M059J (cell line): ENCODE measurements at places on chromosomes 3 and 15.

DNA sequence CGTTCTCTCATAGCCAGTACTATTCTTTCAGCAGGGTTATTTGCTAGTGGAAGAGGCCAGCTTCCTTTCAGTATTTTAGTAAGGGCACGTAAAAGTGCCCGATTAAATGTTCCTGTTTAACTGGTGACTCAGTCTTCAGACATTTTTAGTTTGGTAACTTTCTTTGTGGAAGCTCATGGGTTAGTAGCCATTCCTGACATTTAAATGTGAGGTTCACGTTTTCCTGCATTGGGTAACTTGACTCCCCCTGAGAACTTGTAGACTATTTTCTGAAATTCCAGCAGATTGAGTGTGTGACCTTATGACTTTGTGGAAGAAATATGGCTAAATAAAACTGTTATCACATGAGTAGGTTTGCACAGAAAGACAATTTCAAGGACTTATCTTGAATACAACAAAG lies 16.9 kb downstream of the ABHD2 start:
- peak; percentile 97 for DNase-seq

- peak; percentile 44 for DNase-seq
Observed at GRCh38 chr3:159322322-159322939, 520.6 kb downstream of the MFSD1 start.

GRCh38 chr3:10646531-10647335 lies 141.3 kb upstream of the ATP2B2 start:
- DNase-seq, result no peak

- DNase-seq, result no peak
Observed at GRCh38 chr3:89373434-89373833, 266.0 kb downstream of the EPHA3 start.

DNA sequence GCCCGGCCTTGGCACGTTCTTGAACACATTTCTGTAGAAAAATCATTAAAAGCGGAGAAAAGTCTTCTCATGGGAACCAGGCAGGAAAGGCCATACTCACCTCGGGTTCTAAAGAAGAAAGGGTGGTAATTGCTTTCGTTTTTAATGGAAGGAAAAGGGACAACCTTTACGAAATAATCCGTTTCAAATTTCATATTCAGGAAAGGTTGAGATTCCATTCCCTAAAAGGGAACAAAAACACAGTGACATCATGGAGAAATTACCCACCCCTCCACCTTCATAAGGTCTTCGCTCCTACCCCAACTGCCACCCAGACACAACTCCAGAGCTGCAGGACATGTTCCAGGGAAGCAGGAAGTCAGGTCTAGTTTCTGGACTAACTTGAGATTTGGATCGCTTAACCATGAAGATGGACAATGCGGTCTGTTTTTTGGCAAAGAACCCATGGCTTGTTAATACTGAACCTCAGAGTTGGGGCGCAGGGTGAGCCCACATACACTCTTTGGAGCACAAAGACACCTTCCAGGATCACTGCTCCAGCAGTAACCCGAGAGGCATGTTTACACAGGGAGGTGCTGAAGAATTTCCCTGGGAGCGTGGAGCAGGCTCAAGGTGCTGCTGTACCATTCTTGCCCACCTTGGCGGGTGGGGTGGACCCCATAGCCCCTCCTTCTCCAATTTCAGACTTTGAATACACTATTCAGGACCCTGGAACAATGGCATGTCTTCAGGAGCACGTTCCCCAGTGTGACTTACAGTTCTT lies 49.2 kb downstream of the SPATA12 start:
- no peak for DNase-seq

- no peak for DNase-seq
Observed at GRCh38 chr3:186965141-186965879, 35.0 kb downstream of the ST6GAL1 start.

- DNase-seq, result no peak
Observed at GRCh38 chr15:66682246-66682645, 19.8 kb upstream of the SMAD6 start.

GRCh38 chr3:78900880-78901279 lies 866.9 kb downstream of the ROBO1 start:
- DNase-seq, result no peak

DNA sequence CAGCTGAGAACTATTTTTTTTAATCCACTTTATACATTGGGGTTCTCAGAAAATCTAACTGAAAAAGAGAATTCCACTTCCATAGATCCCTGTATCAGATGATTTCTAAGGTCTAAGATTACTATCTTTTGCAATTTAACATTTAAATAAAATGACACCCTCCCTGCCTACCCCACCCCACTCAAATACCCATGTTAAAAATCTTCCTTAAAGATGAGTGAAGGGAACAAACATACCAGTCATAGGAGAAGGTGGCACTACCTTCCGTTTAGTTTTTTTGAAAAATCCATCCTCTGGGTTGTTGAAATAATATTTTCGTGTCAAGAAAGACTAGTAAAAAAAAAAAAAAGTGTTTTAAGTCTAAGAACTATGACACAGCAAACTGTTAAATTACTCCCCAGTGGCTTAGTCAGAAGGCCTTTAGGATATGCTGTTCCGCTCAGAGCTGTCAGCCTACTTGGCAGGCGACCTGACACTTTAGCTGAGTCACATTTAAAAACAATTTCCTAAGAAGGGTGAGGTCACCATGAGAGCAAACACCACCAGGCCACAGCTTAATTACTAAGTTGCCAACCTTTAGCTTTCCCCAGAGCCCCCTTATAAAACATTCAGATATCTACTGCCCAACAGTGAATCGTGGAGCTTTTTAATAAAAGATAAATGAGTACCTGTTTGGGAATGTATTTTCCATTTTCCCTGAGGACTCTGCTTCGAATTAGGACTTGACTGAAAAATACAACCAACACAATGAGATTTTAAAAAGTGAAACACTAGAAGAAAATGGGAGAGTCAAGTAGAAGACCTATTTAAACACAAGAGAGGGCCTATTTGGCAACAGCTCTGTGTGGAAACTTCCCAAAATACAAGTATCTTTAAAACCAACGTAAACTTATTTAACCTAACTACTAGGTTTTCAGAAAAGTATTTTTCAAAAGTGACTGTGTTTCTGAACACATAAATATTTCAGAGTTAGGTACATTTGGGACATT lies 9.6 kb downstream of the EMC3 start:
- DNase-seq, result peak; percentile 95

GRCh38 chr3:134817297-134817696 lies 22.2 kb downstream of the EPHB1 start:
- no peak for DNase-seq

- DNase-seq, result no peak
Observed at GRCh38 chr3:127059072-127059471, 76.2 kb downstream of the PLXNA1 start.
